ENCODE measurements at places on chromosomes 16 and 17. TPM values are rescaled to one million over a fixed set of nuclear protein-coding genes. Genes with fewer than 3 reads are reported as not detected.

The HS3ST2 gene
- total RNA-seq, result 0.35 TPM

The KRTAP2-4 gene
- total RNA-seq, result not detected

The ZP2 gene
- not detected for total RNA-seq

The RRAD gene
- 96.6 TPM for total RNA-seq

The VMO1 gene
- total RNA-seq, result 4.0 TPM

The SAMD14 gene
- not detected for total RNA-seq

The CCL3 gene
- not detected for total RNA-seq

The KLHL10 gene
- total RNA-seq, result not detected

The AXIN2 gene
- not detected for total RNA-seq

The TM4SF5 gene
- total RNA-seq, result not detected

The CA7 gene
- total RNA-seq, result not detected

The ARL6IP1 gene
- 247 TPM for total RNA-seq

Data from airway epithelial cell (primary cell).